Activated naive CD8-positive, alpha-beta T cell treated with anti-CD3 and anti-CD28 coated beads, Interleukin-2, amount 50 U/mL, for 24 hours (primary cell): ENCODE measurements at places on chromosomes 7 and 10.

- no peaks in the 10 kb centered on the region for H3K27me3 ChIP-seq
- peaks cover 8% of the 10 kb centered on the region for H3K4me1 ChIP-seq
- no peak for DNase-seq
- H3K36me3 ChIP-seq, result no peaks in the 10 kb centered on the region
- no peak overlapping the region for H3K27ac ChIP-seq
- H3K4me3 ChIP-seq, result no peak overlapping the region
Observed at GRCh38 chr10:43249962-43250614, 16.8 kb downstream of the RASGEF1A start.

GRCh38 chr10:129048513-129048912 lies 418.5 kb upstream of the MGMT start:
- peaks cover 2% of the 10 kb centered on the region for H3K27me3 ChIP-seq
- H3K27ac ChIP-seq, result no peak overlapping the region
- DNase-seq, result no peak
- no peak overlapping the region for H3K4me3 ChIP-seq
- no peaks in the 10 kb centered on the region for H3K4me1 ChIP-seq
- no peaks in the 10 kb centered on the region for H3K36me3 ChIP-seq

DNA sequence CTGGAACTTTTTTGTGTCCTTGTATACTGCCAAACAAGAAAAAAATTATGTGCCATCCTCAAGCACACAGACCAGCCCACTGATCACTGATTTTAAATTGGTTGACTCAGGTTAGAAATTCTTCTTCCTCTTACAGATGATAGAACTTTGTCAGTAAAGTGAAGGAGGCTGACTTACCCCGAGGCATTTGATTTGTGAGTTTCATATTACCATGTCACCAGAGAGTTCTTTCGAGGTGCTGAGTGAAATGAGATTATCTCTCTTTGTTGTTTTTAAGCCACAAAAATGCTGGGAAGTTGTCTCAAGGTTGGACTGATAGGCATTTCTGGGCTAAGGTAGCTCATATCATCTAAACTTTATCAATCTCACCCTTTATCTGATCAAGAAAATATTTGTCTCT lies 78.8 kb upstream of the FAM180A start:
- DNase-seq, result no peak
- H3K36me3 ChIP-seq, result no peaks in the 10 kb centered on the region
- no peak overlapping the region for H3K27ac ChIP-seq
- H3K4me3 ChIP-seq, result no peak overlapping the region

GRCh38 chr10:71824333-71824732 lies 26.7 kb downstream of the PSAP start:
- H3K27me3 ChIP-seq, result no peaks in the 10 kb centered on the region
- H3K36me3 ChIP-seq, result peaks cover 40% of the 10 kb centered on the region
- no peak for DNase-seq
- no peak overlapping the region for H3K4me3 ChIP-seq
- peaks cover 15% of the 10 kb centered on the region for H3K4me1 ChIP-seq

- no peak for DNase-seq
- no peaks in the 10 kb centered on the region for H3K4me1 ChIP-seq
- no peaks in the 10 kb centered on the region for H3K36me3 ChIP-seq
Observed at GRCh38 chr10:14371581-14371980, 40.9 kb upstream of the FRMD4A start.

GRCh38 chr7:132759482-132760243 lies 183.4 kb upstream of the PLXNA4 start:
- peaks cover 4% of the 10 kb centered on the region for H3K4me1 ChIP-seq
- H3K27me3 ChIP-seq, result no peaks in the 10 kb centered on the region
- no peak for DNase-seq
- no peaks in the 10 kb centered on the region for H3K36me3 ChIP-seq
- H3K4me3 ChIP-seq, result no peak overlapping the region

GRCh38 chr10:66555061-66555460 lies 370.8 kb upstream of the LRRTM3 start:
- no peak overlapping the region for H3K4me3 ChIP-seq
- no peaks in the 10 kb centered on the region for H3K27me3 ChIP-seq
- H3K27ac ChIP-seq, result no peak overlapping the region
- no peak for DNase-seq

DNA sequence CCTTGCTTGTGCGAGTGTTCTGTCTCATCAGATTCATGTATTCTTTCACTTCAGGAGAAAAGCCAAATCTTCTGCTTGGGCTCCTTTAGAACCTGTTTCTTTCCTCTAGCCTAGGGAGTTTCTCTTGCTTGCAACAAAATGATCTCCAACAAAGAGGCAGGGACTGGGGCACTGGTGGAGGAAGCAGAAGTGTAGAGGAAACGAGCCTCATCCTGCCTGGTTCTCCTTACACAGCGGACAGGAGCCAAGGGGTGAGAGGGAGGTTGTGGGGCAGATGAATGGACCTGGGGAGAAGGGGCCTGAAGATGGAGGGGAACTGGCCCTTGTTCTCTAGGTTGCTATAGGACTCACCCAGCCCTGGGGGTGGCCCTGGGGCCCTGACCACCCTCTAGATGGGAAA lies 141.1 kb downstream of the PKD1L1 start:
- DNase-seq, result no peak
- H3K4me1 ChIP-seq, result no peaks in the 10 kb centered on the region
- no peak overlapping the region for H3K4me3 ChIP-seq
- H3K27ac ChIP-seq, result no peak overlapping the region

DNA sequence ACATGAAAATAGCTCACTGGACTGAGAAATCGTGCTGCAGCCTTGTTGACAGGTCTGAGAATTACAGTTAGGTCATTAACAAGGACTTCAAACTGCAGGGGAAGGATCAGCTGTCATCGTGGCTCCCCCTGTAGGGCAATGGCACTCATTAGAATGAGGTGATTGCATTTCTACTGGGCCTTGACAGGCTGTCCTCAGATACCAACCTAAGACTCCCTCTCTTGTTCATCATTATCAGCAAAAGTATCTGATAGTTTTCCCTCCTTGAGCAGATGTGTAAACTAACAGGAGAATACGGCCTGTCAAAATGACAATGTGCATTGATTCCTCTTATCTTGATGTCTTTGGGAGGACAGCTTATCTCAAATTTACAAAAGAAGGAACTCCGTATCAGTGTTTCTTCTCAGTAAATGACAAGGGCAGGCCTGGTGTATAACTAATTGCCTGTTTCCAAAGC lies 648.5 kb upstream of the LRRN3 start:
- no peak overlapping the region for H3K4me3 ChIP-seq
- no peaks in the 10 kb centered on the region for H3K27me3 ChIP-seq
- H3K36me3 ChIP-seq, result no peaks in the 10 kb centered on the region
- no peak overlapping the region for H3K27ac ChIP-seq
- DNase-seq, result peak; percentile 4

DNA sequence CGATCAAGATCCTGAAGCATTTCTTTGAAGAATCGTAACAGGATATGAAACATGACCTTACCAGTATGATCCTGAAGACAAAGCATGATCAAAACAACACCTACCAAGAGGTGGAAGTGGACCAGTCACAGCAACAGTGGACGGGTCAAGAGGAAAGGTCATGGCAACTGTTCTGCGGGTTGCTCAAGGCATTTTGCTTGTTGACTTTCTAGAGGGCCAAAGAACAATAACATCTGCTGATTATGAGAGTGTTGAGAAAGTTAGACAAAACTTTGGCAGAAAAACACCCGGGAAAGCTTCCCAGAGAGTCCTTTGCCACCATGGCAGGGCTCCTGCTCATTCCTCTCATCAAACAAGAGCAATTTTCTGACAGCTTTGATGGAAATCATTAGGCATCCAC lies 65.6 kb upstream of the LRRC18 start:
- peaks cover 6% of the 10 kb centered on the region for H3K27me3 ChIP-seq
- H3K4me1 ChIP-seq, result no peaks in the 10 kb centered on the region

- H3K4me1 ChIP-seq, result peaks cover 100% of the 10 kb centered on the region
- no peak overlapping the region for H3K4me3 ChIP-seq
- peaks cover 44% of the 10 kb centered on the region for H3K36me3 ChIP-seq
- DNase-seq, result no peak
- H3K27ac ChIP-seq, result peak overlapping the region; percentile 97
Observed at GRCh38 chr7:92647011-92647625, 56.9 kb upstream of the FAM133B start.

DNA sequence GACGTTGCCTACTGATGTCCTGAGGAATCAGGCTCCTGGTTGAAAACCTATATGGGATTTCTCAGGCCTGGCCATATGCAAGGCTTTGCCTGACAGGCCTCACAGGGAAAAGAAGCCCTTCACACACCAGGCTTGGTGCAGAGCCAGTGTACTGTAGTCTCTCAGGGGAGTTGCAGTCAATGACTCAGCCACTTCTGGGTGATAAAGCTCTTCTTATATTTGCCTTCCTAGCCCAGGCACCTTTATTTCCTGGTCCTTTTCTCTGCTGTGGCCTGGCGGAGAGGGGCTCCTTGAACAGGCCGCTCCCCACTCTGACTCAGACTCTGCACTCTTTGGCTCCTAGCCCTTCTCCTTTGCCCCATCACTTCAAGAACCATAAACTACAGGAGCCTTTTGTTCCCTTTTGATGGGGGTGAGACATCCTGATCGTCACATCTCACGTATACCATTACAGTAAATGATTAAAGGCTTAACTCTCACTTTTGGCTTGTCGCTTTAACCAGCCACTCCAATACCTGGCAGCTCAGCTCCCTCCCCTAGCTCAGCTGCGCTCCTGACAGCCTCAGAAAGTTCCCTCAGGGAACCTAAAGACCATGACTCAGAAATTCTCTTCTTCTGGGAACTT lies 33.5 kb downstream of the DPY19L1 start:
- H3K27me3 ChIP-seq, result no peaks in the 10 kb centered on the region
- H3K4me1 ChIP-seq, result peaks cover 6% of the 10 kb centered on the region
- no peak for DNase-seq

GRCh38 chr10:117972168-117972837 lies 74.4 kb downstream of the RAB11FIP2 start:
- no peaks in the 10 kb centered on the region for H3K4me1 ChIP-seq
- H3K36me3 ChIP-seq, result no peaks in the 10 kb centered on the region

- H3K36me3 ChIP-seq, result no peaks in the 10 kb centered on the region
- H3K27me3 ChIP-seq, result peaks cover 1% of the 10 kb centered on the region
- no peak overlapping the region for H3K27ac ChIP-seq
Observed at GRCh38 chr10:12906051-12906541, 95.4 kb downstream of the CCDC3 start.

DNA sequence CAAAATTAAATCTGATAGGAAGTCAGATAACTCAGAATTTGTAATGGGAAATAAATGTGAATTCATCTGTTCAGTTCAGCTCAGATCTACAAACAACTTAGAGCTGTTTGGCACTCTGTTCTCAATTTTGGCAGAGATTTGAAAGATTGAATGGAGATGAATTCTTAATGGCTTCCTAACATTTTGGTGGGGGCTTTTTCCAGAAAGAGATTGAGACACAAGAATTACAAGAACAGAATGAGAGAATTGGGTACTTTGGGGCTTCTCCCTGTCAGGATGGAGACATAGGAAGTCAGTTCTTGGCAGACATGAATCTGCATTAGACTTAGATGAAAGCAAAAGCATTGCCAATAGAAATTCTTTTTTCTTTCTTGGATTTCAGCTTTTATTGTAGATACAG lies 39.0 kb upstream of the PTPRZ1 start:
- H3K36me3 ChIP-seq, result no peaks in the 10 kb centered on the region
- no peak overlapping the region for H3K4me3 ChIP-seq
- no peak overlapping the region for H3K27ac ChIP-seq
- no peak for DNase-seq
- H3K4me1 ChIP-seq, result no peaks in the 10 kb centered on the region

DNA sequence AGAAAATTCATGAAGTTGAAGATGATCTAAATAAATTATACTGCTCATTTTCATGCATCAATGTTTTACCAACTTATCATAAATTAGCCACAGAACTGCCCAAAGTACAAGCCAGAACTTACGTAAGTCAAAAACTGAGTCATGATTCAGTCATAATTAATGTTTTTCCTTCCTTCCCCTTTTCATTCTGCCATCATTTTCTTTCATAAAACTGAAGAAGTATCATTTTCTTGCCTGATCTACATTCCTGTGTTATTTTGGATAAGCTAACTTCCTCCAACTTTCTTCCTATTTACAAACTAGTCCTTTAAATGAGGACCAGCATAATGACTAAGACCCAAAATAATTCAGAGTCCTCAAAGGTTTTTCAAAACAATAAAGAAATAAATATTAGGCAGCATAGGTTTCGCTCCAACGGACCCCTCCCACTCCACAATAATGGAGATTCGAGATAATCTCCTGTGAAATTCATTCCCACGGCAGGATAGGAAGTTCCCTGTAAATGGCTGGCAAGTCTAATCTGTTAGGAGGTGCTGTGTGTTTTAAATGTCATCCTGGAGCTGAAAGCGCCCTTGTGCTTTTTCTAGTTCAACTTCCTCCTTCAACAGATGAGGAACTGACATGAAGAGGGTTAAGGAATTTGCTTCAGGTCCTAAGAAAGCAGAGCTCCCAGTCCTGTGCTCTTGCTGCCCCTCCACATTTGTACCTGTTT lies 218.9 kb downstream of the DOCK4 start:
- no peaks in the 10 kb centered on the region for H3K27me3 ChIP-seq
- H3K36me3 ChIP-seq, result no peaks in the 10 kb centered on the region
- DNase-seq, result no peak
- H3K27ac ChIP-seq, result no peak overlapping the region
- no peak overlapping the region for H3K4me3 ChIP-seq

- H3K27ac ChIP-seq, result peak within 1 kb of the TSS; percentile 97
- peak within 1 kb of the TSS; percentile 92 for H3K4me3 ChIP-seq
- DNase-seq, result peak; percentile 48
- peaks cover 7% of the 10 kb centered on the region for H3K36me3 ChIP-seq
Observed at GRCh38 chr10:61900829-61901792, at the start of gene ARID5B. Gene ARID5B, plus strand, starts transcription at chr10:61901699. Its CDS starts 11 bp downstream, at chr10:61901710.

DNA sequence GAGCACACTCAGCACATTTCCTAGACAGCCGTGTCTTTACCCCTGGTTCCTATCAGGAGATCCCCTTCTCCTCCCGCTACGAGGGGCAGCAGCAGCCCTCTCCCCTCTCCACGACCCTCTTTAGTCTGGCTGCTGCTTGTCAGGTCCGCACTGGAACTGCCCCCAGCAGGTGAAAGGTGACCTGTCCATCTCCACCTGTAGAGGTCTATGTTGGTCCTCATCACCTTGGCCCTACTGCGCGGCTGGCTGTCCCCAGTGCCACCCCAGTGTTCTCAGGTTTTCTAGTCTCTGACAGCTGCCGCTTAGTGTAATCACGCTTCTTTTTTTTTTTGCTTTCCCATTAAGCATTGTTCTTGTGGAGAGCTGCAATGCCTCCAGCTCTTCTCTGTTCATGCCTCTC lies 545.7 kb downstream of the SDK1 start:
- H3K27ac ChIP-seq, result no peak overlapping the region
- H3K27me3 ChIP-seq, result peaks cover 2% of the 10 kb centered on the region
- H3K36me3 ChIP-seq, result no peaks in the 10 kb centered on the region
- no peaks in the 10 kb centered on the region for H3K4me1 ChIP-seq
- DNase-seq, result no peak

- H3K27me3 ChIP-seq, result no peaks in the 10 kb centered on the region
- peaks cover 23% of the 10 kb centered on the region for H3K4me1 ChIP-seq
- no peak for DNase-seq
- no peak overlapping the region for H3K4me3 ChIP-seq
- no peak overlapping the region for H3K27ac ChIP-seq
Observed at GRCh38 chr7:135441791-135442190, 68.1 kb downstream of the CNOT4 start.

DNA sequence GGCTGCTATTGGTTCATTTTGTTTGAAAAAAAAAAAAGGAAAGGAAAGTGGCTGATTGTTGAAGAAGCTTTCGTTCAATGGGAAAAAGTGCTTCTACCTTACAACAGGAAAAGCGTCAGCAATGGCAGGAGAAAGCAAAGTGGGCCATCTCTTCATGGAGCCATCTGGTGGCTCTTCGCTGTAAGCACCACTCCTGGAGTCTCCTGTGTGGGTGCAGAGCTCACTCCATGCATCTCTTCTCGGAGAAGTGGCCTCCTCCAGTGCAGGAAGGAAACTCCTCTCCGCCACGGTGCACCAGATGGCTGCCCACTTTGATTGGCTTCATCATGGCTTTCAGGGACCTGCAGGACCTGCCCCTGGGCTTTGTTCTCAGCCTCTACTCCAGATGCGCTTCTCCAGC lies 250.9 kb downstream of the PTEN start:
- H3K4me1 ChIP-seq, result peaks cover 43% of the 10 kb centered on the region
- no peaks in the 10 kb centered on the region for H3K36me3 ChIP-seq
- no peak overlapping the region for H3K27ac ChIP-seq
- DNase-seq, result no peak
- no peak overlapping the region for H3K4me3 ChIP-seq
